HAP-1 (cell line): ENCODE measurements at places on chromosomes 6 and 20.

GRCh38 chr6:159008656-159009288 lies 8.8 kb upstream of the RSPH3 start:
- DNase-seq: no peak

- DNase-seq: no peak
Observed at GRCh38 chr6:107082045-107082444, 33.3 kb downstream of the BEND3 start.

- no peak for DNase-seq
Observed at GRCh38 chr20:12223057-12223456, 305.4 kb downstream of the BTBD3 start.

DNA sequence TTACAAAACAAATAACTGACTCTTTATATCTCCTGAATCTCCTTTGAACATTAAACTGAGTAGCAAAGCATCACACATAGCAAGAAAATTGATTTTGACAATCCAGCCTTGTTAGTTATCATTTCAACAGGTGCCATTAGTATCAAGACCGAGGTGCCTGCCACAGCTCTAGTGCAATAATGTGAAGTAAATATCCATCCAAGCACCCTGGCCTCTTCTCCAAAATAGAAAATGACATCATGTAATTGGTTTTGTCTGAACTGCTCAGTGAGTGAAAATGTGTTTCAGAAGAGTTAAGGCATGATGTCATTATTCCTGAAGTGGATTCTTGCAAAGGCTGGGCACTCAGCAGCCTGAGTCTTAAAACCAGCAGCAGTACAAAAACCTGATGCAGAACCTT lies 341.4 kb downstream of the PLCB1 start:
- DNase-seq: no peak

DNA sequence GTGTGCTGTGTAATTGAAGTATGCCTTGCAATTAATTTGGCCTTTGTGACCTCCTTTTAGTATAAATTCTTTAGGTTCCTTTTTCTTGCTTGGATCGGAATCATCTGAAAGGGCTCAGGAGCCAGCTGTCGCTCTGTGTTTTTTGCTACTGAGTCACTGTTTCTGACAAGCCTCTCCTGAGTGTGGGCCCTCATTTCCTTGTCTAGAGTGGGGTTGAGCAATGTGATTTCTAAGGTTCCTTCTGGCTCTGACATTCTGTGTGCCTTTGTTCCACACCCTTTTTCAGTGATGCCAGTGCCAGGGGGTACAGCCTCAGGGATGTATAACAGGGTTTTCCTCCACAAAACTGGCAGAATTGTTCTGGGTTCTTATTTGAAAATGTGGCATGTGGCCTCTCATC lies 26.5 kb downstream of the DAAM2 start:
- no peak for DNase-seq

GRCh38 chr6:8930009-8930408 lies 494.7 kb upstream of the SLC35B3 start:
- DNase-seq: no peak

- no peak for DNase-seq
Observed at GRCh38 chr20:22617160-22617559, 32.8 kb upstream of the FOXA2 start.

DNA sequence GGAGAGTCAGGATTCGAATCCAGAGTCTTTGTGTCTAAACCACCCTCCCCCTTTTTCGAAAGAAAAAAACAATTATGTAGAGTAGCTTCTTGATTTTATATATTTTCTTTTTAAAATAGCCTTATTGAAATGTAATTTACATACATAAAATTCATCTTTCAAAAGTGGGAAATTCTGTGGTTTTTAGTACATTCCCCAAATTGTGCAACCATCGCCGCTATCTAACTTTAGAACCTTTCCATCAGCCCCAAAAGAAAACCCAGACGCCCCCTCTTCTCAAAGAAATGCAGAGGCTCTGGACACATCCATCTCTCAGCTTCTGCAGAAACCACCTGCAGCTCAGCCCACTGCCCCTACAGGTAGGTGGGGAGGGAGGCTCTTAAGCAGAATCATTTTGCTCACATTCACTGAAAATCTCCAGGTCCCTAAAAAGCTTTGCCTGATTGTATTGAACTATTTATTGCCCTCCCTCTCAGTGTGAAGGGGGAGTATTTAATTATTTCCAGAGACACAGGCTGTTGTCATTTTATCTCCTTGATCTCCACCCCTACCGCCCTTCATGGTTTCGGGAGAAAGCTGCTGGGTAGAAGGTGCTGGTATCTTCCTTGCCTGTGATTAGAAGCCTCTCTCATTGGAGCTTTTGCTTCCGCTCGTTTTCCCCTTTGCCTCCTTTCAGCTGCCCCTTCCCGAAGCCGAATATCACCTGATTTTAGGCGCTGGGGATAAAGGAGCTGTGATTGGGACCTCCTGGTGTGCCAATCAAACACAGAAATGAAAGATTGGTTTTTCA lies 68.7 kb upstream of the KCNG1 start:
- no peak for DNase-seq

DNA sequence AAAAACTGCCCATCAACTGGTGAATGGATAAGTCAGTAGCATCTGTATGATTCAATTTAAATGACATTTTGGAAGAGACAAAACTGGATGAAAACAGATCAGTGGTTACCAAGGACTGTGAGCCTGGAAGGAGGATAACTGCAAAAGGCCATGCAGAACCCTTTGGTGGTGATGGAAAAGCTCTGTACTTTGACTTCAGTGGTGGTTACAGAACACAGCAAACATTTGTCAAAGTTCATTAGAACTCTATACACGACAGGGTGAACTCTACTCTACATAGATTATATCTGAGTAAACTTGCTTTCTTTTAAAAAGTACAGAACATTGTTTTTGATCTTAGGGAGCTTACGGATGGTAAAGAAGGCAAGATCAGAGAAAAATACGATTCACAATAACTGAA lies 111.9 kb upstream of the HTR1E start:
- no peak for DNase-seq

DNA sequence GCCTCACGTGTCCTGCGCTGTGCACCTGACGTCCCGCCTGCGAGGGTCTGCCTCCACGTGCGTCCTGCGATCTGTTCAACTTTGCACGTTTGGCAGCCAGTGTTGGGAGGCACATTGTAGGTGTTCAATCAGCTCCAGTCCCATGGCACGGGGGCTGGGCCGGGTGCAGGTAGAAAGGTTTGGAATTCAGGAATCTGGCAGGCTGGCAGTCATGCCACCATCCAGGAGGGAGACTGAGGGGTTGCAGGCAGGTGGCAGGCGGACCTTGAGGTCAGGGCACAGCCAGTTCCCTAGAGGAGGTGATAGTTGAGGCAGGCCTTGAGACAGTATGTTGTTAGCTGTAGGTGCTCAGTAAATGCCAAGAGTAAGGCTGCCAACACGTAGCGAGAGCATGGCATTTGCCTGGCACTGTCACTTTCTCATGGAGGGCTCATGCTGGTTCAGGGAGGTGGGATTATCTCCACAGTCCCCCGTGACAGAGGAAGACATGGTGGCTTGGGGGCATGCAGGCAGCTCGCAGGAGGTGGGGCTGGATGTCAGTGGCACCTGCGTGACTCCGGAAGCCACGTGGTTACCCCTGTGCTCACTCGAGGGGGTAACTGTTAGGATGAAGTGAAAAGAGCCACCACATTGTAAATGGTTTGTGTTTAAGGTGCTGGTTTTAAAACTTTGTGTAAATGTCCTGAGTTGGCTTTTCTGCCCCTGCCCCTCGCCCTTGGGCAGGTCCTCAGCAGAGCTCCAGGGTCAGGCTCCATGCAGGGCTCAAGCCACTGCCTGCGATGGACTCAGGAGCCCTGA lies 111.8 kb upstream of the FRMD1 start:
- no peak for DNase-seq

GRCh38 chr6:109048176-109048575 lies 46.5 kb downstream of the SESN1 start:
- DNase-seq: no peak
